ENCODE measurements at places on chromosomes 2 and 18.

DNA sequence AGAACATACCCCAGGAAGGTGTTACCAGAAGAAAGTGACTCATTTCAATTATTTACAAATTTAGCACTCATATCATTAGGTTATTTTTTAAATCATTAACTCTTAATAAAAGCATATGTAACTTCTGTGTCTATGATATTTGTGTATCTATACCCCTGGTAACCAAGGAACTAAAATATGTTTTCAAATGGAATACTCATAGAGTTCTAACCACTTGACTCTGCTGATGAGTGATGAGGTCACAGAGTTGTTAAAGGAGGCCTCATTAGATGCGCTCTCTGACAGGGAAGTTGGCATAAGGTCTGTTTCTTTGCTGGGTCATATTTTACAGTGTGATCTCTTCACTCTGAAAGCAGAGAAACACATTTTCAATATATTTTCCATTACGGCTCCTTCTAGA is 73.4 kb downstream of the CCDC150 start:
- DNase-seq, result no peak

- DNase-seq, result no peak
These were observed 192.4 kb upstream of the ERBB4 start for GRCh38 chr2:212730994-212731393.

DNA sequence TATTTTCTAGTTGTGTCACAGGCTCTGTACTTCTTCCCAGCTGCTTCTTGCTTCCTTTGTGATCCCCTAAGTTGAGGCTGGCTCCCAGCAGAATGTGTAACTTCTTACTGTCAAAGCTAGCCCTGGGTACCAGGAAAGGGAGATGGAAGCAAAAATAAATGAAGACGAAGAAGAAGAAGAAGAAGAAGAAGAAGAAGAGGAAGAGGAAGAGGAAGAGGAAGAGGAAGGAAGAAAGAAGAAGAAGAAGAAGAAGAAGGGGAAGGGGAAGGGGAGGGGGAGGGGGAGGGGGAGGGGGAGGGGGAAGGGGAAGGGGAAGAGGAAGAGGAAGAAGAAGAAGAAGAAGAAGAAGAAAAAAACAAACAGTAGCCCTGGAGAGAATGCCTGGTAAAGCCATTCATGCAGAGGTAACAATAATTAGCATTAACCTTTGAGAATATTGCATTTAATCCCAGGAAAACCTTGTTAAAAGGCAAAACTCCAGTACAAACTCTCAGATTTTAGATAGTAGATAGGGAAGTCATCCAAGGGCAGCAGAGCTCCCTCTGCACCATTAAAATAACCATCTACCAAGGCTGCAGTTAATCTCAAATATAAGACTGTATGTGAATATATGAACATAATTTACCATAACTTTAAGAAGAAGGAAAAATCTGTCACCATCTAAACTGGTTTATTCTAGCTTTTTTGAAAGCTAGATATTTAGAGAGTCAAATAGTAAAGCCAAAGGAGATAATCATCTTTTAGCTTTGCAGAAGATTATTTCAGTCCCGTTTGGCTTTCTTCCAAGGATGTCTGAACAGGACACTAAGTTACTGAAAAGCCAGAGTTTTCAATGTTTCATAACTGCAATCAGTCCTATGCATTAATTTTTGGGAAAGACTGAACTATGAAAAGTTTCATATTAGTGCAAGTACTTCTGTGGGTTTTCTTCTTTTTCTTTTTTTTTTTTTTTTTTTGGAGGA is 44.3 kb upstream of the FBXO11 start:
- DNase-seq, result no peak

- DNase-seq, result no peak
These were observed 47.8 kb downstream of the SLC9A4 start for GRCh38 chr2:102520801-102521200.

- DNase-seq, result no peak
These were observed 268.9 kb downstream of the TDRD15 start for GRCh38 chr2:21392649-21393048.

- no peak for DNase-seq
These were observed 22.5 kb upstream of the CERS6 start for GRCh38 chr2:168433527-168433926.

GRCh38 chr2:176339208-176339607 is 70.0 kb downstream of the MTX2 start:
- no peak for DNase-seq

GRCh38 chr18:75678627-75679026 is 251.1 kb upstream of the SMIM21 start:
- no peak for DNase-seq

- no peak for DNase-seq
These were observed 69.2 kb downstream of the SS18 start for GRCh38 chr18:26021061-26021754.

DNA sequence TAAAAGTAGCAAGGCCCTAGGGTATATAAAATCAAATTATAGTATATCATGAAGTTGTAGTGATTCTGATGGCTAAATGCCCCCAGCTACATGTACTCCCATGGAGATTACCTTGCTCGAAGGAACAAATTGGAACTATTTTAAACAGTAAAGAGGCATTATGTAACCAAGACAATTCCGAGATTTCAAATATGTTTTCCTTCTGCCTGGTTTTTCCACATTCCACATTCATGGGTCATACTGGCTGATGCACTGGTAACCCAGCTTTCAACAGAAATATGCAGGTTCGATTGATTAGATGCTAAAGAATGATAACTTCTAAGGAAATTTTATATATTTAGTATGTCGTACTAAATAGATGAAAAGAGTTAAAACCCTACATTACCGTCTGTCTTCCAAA is 62.3 kb upstream of the MGAT4A start:
- no peak for DNase-seq

GRCh38 chr18:54206447-54206846 is 18.0 kb downstream of the MBD2 start:
- DNase-seq, result no peak

DNA sequence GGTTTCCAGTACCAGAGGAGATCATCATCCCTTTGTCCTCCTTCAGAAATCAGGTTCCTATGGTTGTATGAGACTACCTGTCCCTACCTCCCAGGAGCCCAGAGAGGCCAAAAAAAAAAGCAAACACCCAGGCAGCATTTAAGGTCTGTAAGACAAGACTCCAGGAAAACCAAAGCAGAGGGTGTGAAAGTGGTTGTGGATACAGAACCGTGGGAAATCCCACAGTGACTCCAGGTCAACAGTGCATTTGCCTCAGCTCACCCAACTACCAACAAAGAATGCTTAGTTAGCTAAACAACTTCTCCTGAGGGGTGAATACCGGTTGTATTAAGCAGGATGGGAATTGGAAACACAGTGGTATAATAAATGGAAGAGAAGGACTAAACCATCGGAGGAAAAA is 83.6 kb downstream of the LBH start:
- DNase-seq, result no peak

DNA sequence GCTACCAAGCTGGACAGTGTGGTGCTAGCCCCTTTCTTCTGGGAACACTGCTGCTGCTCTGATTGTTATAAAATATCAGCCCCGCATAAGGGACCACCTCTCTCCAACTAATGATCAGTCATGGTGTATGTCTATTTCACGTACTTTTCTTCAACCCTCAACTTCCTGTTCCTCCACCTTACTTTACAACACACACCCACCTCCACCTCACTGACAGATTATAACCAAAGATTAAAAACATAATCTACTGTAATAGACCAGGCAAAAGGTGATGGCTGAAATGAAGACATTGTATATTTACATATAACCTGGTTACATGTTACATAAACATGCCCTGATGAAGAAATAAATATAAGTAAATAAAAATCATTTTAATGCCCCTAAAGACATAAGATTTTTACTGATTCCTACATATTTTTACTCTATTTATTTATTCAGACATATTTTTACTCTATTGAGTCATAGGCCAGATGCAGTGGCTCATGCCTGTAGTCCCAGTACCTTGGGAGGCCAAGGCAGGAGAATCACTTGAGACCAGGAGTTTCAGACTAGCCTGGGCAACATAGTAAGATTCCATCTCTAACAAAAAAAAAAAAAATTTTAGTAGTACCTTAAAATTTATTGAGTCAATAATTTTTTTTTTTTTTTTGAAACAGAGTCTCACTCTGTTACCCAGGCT is 12.8 kb downstream of the STK39 start:
- DNase-seq, result no peak

GRCh38 chr2:1613078-1613445 is 131.3 kb downstream of the PXDN start:
- DNase-seq, result no peak

DNA sequence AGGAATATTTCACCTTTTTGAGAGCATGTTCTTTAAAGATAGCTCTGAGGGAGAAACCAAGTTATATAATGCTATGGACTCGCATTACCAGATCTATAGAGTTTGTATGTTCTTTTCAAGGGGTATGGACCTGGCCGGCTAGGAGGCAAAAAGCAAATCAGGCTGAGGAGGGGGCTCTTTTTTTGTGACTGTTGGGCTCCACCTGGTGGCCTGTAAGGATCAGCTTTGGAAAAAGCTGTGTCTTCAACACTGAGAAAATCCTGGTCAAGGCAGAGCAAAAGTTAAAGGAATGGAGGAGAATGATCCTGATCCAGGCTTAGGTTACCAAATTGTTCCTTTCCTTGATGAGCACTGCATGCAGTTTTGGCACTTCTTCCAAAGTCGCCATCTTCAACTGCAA is 180.5 kb downstream of the DIS3L2 start:
- DNase-seq, result no peak

DNA sequence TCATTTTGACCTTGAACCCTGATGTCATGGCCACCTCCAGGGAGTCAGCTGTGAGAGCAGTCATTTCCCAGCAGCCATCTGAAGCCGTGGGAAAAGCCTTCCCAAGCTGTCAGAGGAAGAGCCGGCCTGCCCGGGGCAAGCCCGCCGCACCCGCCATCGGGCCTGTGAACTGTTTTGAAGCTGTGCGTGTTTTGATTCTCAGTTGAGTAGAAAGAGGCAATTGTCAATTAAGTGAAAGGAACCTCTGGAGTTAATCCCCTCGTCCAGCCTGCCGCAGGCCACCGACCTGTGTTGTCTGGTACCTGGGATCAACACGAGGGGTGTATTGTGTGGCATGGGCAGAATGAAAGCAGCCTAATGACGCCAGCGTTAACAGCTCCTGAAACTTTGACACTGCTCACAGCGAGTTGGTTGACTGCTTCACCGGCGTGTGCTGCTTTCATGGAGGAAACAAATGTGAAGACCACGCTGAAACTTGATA is 318.4 kb downstream of the AGAP1 start:
- DNase-seq, result no peak

DNA sequence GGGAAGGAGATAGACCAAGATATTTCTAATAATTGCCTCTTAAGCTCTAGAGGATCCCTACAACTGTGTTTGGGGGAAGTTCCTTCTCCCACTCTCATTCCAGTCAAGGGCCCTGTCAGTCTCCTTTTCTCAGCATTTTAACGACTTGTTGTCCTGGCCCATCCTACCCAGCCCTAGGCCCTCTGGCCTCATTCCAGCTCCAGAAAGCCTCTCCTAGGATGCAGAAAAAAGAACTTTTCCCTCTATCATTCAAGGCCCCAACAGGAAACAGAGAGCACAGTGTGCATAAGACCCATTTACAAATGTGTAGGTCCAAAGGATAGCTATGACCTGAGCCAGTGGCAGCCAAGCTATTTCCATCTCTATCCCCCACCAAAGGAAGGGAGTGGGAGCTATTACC is 14.0 kb downstream of the PKDCC start:
- no peak for DNase-seq

DNA sequence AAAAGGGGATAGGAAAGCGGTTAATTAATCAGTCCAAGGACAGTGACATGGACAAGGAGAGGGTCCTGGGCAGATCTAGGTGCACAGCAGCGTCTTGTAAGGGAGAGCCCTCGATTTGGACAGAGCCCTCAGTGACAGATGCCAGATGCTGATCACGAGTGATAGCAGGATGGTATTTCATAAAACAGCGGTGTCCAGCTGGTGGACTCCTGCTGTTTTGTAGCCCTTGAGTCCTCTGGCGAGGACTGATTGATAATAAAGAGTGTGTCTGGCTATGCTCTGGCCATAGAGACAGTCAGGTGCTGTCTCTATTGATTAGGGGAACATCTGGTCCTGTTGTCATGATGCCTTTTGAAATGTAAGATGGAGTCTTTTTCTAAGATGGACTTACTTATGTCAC is 180.7 kb downstream of the NCK2 start:
- DNase-seq, result no peak

DNA sequence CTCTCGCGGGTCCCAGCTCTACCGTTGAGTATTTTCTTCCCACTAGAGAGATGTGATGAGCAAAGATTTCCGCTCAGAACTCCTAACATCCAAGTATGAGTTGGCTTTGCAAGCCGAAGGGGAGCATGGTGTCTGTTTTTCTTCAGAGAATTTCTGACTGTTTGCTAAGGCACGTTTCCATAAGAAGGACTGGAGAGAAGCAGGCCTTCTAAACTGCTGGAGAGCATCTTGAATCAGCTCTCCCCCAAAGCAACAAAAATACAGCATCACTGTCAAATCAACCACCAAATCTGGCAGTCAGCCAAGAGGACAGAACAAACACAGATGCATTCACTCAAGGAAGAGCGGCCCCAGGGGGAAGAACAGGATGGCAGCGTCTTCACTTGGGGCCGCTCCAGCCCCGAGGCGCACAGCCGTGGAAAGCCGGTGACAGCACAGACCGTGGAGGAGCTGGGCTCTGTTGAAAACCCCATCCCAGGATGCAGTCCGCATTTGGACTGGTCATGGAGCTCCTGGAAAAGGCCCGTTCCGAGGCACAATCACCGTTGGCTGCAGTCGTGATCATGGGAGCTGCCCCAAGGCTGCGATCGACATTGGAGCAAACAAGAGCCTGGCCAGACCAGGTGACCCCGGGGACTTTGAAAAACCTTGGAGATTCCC is 101.4 kb downstream of the NFATC1 start:
- DNase-seq, result no peak

- DNase-seq, result no peak
These were observed 500.2 kb upstream of the HS6ST1 start for GRCh38 chr2:128818704-128819491.

- DNase-seq, result no peak
These were observed 184.0 kb downstream of the KCNE4 start for GRCh38 chr2:223235986-223236385.

GRCh38 chr2:126634273-126634861 is 21.6 kb upstream of the GYPC start:
- no peak for DNase-seq

GRCh38 chr2:107027205-107027604 is 141.2 kb upstream of the ST6GAL2 start:
- no peak for DNase-seq

GRCh38 chr2:101951296-101951695 is 40.5 kb upstream of the IL1R2 start:
- DNase-seq, result no peak

- no peak for DNase-seq
These were observed 52.7 kb upstream of the CALCRL start for GRCh38 chr2:187500585-187501359.
